ENCODE measurements at places on chromosomes 6 and 20.

DNA sequence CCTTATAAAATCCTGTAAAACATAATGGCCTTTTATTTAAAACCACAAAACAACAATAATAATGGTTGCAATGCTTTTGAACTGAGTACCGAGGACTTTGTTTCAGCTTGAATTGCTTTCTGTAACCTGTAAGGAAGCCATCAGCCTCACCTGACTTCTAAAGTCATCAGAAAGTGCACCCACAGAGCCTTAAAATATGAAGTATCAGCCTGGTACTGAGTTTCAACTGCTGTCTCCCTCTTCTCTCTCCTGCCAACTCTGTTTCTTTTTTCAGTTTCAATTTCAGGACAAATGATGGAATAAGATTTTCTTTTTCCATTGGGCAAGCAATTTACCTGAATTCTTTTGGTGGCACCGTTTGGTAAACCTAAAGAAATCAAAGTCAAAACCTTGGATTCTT is 119.4 kb downstream of the PHACTR1 start:
- DNase-seq = no peak

GRCh38 chr6:42689371-42689770 is 33.0 kb downstream of the PRPH2 start:
- DNase-seq = no peak

GRCh38 chr6:23672737-23673136 is 453.3 kb upstream of the NRSN1 start:
- no peak for DNase-seq

DNA sequence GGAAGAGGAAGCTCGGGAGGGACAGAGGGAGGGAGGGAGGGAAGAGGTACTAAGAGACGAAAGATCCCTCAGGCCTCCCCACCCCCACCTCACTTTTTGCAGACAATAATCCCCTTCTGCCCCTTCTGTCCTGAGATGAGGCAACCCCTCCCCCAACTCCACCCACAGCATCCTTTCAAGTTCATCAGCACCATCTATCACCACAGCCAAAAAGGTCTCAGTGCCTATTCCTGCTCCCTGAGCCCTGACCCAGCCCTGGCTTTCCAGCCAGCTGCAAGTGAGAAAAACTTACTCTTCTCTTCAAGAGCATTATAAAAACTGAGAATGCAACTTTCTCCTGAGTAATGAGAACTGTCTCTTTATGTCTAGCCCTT is 133.2 kb upstream of the LRFN2 start:
- no peak for DNase-seq

DNA sequence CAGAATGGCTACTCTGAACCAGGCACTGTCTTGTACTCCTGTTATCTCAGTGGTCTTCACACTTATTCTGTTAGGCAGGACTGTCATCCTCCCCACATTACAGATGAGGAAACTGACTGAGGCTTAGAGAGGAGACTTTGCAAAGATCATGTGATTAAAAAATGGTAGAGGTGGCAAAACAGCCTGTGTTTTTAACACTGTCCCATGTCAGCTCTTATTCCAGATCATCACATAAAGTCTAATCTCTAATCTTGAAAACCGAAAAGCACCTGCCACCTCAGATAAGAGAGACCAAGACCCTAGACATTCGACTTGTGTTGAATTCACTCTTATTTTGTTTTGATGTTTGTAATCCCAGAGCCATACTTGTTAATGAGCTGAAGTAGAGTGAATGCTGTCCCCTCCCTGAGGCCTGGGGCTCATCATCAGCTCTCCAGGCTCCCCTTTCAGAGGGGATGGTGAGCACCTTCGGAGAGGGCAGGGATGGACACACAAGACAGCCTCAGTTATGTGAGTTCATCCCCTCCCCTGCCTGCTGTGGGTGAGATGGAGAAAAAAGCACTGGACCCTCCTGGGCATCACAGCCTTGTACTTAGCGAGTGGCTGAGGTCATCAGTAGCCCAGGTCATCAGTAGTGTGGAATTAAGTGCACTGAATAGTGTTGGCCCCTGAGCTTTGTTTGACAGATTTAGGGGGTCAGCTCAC is 30.6 kb downstream of the MTHFD1L start:
- DNase-seq = no peak

DNA sequence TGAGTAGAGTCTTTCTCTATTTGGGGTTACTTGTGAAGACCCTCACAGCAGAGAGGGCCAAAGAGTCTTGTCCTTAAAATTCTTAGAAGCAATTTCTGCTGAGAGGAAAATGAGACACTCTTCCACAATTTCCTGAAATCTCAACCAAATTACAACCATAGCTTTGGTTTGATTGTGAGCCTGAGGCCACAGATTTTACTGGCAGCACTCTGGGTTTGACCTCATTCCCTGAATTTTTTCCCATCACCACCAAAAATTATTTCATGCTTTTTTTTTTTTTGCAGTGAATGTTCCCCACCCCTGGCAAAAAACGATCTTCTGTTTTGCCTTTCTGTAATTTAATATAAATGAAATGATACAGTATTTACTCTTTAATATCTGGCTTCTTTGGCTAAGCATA is 125.5 kb downstream of the THEMIS start:
- DNase-seq = no peak

- no peak for DNase-seq
These were observed 1.6 kb upstream of the TRIB3 start for GRCh38 chr20:378961-379336.

Data from globus pallidus (tissue), 1 donor.